ENCODE measurements at places on chromosomes 12 and 14.

DNA sequence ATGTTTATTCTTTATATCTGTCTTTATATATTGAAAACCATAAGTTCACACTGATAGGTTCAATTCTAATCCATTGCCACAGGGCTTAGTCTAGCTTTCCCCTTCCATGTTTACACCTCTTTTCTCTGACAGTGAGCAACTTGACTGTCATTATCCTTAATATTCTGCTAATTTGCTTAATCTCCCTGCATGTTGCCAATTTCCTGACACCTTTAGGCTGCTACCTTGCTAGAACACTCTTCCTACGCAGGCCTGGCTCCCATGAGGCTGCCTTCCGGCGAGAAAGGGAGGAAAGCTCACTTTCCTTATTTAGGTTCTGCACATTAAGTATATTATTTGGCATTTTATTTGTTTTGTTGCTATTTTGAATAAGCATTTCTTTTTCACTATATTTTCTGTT is 12.8 kb upstream of the FRS2 start:
- no peak for DNase-seq

GRCh38 chr12:52156757-52157565 is 34.9 kb downstream of the KRT80 start:
- DNase-seq, result peak; percentile 79

GRCh38 chr14:54567639-54568561 is 972 bp downstream of the SAMD4A start:
- no peak for DNase-seq

DNA sequence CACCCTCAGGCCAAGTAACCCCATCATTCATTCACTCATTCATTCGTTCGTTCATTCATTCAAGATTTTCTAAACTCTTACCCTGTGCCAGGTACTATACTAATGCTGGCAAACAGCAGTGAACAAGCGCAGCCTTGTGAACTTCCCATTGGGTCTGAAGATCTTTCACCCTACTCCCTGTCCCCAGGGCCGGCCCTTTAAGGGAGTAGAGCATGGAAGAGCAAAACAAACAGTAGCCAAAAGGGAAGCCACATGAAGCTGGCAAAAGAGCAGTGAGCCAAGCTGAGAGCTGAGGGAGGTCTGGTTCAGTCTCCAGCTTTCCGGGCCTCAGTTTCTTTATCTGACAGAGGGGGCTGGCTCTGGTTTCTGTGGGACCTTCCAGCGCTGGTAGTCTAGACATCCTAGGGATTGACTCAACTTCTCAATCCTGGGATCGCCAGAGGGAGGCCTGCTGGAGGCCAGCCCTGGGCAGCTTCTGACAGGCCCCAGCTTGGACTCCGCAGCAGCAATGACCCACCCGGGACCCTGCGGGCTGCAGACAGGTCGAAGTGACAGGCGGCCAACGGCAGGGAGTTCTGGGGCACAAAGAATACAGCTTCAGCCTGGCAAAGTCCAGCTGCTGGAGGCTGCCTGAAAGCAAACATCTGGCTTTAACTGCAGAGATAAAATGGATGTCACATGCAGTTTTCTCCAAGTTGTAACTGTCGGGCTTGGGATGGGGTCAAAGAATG is 27.1 kb downstream of the ACTN1 start:
- no peak for DNase-seq

DNA sequence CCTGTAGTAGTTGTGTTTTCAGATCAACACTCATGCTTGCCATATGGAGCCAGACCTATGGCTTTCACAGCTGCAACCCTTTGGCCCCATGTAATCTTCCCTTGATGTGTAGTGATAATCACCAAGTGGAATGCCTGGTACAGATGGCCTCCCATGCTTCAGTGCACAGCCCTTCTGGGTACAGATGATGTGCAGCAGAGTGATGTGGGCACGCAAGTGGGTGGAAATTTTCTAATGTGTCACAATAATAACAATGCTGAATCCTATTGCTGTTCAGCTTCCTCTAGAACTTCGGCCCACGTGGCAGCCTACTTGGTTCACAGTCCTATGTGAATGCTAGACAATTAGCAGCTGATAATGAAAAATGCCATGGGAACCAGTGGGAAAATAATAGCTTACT is 188.1 kb downstream of the SNAPC1 start:
- DNase-seq, result no peak

GRCh38 chr12:124769163-124769530 is 94.5 kb downstream of the SCARB1 start:
- no peak for DNase-seq

GRCh38 chr12:2287589-2287988 is 234.8 kb downstream of the CACNA1C start:
- no peak for DNase-seq

DNA sequence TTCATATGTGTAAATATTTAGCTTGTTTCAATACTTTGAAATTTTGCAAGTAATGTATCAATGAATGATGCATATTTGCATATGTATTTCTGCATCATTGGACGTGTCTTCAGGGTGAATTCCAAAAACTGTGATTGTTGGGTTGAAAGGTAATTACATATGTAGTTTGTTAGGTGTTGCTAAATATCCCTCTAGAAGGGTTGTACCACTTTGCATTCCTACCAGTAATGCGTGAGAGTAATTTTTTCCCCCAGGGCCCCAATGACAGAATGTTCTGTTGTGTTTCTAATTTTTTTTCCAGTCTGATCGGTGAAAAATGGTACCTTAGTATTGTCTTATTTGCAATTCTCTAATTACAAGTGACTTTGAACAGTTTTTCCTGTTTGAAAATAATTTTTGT is 408.9 kb downstream of the NAV3 start:
- DNase-seq, result no peak

GRCh38 chr12:93743999-93744689 is 67.0 kb downstream of the CRADD start:
- no peak for DNase-seq

GRCh38 chr14:104103061-104103445 is 17.6 kb downstream of the ASPG start:
- DNase-seq, result no peak

GRCh38 chr12:52907092-52907810 is 2.4 kb upstream of the KRT8 start:
- no peak for DNase-seq

- no peak for DNase-seq
Observed at GRCh38 chr14:69613312-69614073, 2.1 kb downstream of the SUSD6 start.

GRCh38 chr12:40207551-40207950 is 17.2 kb upstream of the LRRK2 start:
- no peak for DNase-seq

GRCh38 chr12:3684449-3685051 is 68.4 kb downstream of the CRACR2A start:
- no peak for DNase-seq

- DNase-seq, result no peak
Observed at GRCh38 chr12:8834230-8834629, 11.8 kb downstream of the A2ML1 start.

GRCh38 chr12:51793201-51793600 is 55.3 kb downstream of the FIGNL2 start:
- no peak for DNase-seq

DNA sequence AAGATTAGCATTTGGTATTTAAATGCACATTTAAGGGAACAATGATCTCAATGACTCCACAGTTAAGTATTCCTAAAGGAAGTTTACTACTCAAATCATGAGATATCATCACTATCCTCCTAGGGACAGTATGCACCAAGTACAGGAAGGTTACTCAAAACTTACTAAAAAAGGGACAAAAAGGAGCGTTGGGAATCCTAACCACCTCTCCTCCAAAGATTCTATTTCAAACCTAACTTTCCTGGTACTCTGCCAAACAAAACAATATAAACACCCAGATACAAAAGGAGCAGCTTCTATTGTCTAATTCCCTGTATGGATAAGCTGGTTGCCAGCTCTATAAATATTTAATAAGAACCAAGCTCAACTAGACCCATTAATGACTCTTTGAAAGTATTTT is 377.7 kb downstream of the NUAK1 start:
- no peak for DNase-seq

DNA sequence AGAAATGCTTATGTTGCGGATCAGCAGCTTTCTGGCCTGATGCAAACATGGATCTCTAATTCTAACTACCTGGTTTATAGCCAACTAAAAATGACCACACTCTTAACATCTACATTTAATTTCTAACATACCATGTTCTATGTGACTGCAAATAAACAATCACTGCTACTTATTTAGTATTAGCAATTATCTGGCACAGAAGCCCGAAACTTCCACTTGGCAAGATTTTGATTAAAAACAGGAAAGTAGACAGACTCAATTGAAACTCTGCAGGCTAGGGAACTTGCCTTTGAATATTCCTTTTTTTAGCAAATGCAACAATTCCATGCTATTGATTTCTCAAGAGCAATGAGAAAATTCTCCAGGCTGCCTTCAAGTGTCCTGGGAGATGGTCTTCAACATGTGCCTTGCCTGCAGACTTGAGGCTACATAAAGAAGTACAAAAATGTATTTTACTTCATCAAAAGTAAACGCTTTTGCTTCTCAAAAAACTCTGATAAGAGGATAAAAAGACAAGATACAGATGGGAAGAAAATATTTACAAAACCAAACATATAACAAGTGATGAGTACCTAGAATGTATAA is 9.1 kb upstream of the TMCC3 start:
- DNase-seq, result no peak

DNA sequence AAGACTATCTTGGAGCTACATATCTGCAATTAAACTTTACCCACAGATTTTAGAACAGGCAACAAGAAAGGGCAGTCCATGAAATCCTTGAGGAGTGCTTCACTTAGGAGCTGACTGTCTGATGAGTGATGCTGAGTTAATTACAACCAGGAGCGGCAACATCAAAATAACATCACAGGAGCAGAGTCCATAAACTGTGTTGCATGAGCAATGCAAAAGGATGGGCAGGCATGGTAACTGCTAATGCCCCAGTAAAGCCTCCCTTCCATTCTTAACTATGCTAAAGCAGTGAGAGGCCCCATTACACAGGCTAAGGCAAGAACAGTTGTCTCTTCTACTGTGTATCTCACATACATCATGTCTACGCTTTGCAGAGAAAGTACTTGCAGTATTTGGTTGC is 156.6 kb downstream of the PAX9 start:
- DNase-seq, result no peak

DNA sequence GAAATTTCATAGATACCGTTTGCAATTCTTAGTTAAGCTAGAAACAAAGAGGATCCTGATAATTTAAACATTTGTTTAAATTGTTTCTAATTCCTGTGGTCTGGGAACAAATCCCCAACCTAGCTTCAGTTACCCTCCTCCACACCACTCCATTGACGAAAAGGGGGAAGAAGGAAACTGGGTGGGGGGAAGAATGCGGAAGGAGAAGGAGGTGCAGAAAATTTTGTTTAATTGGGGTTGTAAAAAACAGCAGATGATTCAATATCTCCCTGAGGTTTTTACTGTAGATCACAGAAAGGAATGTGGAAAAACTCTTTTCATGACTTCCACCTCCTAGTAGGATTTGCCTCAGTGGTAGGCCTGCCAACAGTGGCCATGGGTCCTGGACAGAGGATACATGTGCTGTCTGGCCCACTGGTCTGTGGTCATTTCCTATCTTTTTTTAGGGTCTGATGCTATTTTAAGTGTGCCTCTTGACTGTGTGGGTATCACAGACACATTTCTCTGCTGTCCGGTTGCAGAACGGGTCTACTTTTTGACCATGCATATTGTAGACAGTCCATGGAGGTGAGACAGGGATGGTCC is 122.9 kb upstream of the PCED1B start:
- no peak for DNase-seq

DNA sequence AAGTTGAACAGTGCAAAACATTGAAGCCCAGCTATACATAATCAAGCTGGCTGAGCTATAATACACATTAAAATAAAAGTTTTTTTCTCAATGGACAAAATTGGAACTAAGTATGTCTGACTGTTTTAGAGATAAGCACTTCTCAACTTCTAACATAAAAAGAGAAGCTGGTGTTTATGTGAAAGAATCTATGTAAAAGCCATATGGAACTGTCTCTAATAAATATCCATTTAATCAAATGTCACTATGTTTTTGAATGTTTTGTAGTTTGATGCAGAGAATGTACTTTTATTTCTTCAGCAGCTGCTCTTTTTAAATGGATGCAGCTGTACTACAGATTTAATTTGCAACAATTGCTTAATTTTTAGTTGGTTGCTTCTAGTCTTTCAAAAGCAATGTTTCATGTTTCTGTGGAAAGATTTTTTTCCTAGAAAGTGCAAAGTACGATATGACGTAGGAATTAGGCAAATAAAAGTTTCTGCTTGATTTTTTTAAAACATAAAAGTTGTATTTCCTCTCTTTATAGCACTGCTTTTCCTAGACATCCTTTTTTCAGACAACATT is 114.2 kb downstream of the PDE3A start:
- DNase-seq, result no peak

DNA sequence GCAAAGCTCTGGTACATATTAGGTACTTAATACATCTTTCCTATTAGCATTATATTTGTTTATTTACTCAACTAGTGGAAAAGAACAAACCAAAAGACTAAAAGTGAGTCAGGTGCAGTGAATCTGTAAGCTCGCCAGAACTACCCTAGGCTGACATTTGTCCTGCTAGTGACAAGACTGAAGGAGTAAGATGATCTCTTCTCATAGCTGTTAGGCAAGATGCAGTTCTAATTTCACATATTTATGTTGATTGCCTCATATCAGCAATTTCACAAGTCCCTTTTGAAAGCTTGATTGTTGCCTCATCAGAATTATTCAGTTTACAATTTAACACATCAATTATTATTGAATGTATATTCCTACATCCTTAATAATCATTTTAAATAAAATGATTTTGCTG is 293.0 kb upstream of the NAV3 start:
- no peak for DNase-seq

- no peak for DNase-seq
Observed at GRCh38 chr12:18431771-18432170, 170.5 kb downstream of the PIK3C2G start.

- no peak for DNase-seq
Observed at GRCh38 chr12:123951467-123951866, 21.2 kb downstream of the CCDC92 start.

DNA sequence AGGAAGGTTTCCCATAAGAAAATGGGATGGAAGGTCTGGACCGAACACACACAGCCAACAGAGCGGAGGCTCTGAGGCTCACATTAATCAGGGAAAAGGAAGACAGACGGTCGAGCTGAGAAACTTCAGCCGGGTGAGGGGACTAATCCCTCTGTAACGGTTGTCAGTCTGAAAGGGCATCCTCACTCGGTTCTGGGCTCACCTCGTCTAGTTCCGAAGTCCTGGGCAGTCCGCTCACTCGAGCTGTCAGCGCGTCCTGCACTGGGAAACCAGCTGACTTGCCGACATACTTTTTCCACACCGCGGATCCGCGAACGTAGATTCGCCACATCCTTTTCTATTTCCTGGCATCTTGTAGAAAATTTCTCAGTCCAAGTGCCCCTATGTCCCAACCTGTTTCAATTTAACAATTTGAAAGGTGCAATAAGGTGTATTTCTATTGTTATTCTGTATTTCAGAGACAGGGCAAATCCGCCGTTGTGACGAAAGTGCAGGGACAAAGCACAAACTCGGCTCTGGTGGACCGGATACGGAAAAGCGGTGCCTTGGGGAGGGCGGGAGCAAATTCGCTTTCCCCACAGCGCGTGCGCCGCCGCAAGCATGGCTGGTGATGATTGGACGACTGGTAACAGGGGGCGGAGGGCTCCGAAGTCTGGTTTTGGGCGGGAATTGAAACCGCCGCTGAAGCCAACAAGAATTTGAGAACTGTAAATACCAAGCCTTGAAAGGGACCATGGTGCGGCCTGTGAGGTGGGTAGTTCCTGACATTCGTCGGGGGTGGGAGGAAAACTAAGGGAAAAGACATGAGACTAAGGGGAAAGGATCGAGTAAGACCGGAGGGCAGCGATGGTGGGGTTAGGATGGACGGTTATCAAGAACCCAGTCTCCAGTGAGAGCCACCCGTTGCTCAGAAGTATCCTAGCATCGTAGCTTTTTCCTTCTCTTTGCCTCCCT is at the start of gene RAD51AP1:
Gene RAD51AP1, plus strand, starts transcription at position 684 of the 954 bp plus-strand sequence. Its CDS starts 50 bp downstream, at position 734.
- peak; percentile 92 for DNase-seq

GRCh38 chr14:105062048-105062433 is 3.2 kb downstream of the GPR132 start:
- DNase-seq, result no peak

Data from dorsolateral prefrontal cortex (tissue), 122 donors.